ENCODE measurements at places on chromosomes 7 and 10.
A peak's percentile ranks its signal among the peaks of the same experiment; 100 is the strongest.

DNA sequence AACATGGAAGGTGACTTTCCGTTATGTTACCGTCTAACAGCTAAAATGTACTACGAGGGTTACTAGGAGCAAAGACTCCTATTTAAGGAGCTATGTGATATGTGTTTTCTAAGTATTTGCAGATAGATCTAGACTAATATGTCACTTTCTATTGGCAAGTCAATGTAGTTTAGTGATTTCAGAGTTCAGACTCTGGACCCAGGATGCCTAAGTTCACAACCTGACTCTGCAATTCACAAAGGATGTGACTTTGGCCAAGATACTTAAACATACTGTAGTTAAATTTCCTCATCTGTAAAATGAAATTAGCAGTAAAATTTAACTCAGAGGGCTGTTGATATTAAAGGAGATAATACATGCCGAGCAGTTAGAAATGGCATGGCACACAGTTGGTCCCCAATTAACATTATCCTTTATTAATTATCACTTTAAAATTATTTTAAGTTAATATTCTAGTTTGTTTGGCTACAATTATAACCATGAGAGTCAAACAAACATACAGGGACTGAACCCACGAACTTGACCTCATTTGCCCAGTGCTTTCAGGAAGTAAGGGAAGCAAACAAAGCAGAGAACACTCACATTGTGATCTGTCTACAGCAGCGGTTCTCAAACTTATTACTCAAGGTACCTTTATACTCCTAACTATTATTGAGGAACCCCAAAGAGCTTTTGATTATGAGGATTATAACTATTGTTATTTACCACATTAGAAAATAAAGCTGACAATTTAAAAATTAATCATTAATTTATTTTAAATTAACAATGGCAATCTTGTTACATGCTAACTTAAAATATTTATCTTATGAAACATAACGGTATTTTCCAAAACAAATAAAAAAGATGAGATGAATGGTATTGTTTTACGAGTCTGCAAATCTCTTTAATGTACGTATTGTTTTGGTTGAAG lies 94.4 kb downstream of the ANK3 start:
- DNase-seq = no peak

DNA sequence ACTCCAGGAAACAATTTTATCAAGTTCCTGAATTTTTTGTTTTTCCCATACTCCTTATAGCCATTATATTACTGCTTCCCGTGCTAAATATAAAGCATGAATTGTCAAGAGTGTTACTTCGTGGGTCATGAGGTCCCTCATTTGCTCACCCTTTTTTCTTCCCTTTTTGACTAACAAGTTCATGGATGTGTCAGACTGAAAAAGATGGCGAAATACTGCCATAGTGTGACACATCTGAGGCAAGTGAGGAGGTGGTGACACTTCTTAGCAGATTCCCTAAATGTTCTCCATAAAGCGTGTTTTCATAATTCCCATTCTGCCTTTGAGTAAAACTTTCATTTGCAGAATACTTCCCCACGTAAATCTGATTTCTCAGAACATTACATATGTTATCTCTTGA lies 269.6 kb upstream of the FZD1 start:
- no peak for DNase-seq

DNA sequence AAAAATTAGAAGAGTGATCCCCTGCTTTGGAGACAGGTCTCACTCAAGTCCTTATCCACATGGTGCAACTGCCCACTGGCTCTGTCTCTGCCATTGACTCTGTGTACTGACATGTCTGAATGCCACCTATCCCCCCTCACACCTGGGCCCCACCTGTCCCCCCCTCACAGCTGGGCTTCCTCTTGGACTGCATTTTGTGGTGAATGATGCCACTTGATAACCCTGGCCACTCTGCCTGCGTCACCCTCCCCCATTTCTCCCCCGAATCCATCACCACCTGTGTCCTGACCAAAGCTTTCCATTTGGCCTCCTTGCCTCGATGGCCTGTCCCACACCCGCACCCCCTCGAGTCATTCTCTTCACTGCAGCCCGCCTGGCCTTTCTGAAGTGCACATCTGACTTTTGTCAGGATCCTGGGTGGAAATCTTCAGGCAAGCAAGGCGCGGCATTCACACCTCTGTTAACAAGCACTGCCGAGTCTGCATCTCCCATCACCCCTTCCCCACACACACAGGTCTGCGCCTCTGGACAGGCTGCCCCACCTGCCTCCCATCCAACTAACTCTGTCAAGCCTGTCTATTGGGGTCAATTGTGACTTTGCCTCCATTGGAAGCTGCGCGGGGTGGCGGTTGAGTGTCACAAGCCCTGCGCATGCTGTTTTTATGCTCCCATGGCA lies 175.3 kb upstream of the KLF14 start:
- no peak for DNase-seq

DNA sequence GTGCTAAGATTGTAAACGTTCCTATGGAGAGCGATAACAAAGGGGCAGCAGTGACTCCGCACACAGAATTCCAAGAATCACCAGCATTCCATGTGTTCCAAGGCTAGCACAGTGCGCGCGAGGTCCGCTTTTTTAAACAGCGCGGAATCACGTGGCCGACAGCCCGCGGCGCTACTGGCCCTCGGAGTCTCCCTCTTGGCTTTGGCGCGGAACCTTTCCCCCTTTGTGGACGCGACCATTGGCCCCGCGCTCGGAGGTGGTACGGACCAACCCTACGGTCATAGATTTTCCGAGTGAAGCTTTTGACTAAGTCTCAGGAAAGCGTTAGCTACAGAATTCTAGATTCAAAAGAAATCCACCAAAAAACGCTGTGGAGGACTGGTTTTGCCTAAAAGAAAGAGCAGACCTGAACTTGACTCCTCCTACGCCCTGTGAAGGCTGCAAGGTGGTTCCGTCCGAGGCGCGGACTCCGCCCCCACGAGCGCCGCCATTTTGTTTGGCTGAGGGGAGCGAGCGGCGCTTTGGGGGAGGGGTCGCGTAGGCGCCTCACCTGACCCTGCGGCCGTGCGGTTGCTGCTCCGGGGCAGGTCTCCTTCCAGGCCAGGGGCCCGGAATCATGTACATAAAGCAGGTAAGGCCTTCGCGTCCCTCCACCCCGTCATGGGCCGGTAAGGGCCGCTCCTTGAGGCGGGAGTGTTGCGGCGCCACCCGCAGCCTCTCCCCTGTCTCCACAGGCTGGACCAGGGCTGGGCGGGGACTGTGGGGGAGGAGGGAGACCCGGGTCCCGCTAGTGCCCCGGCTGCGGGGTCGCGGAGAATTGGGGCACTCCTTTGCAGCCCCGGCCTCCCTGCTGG lies at the start of gene SMC3:
TSS of gene SMC3 (plus strand) at position 495 of the 854 bp plus-strand sequence. CDS start at position 617, 122 bp downstream.
- peak; percentile 99 for DNase-seq

DNA sequence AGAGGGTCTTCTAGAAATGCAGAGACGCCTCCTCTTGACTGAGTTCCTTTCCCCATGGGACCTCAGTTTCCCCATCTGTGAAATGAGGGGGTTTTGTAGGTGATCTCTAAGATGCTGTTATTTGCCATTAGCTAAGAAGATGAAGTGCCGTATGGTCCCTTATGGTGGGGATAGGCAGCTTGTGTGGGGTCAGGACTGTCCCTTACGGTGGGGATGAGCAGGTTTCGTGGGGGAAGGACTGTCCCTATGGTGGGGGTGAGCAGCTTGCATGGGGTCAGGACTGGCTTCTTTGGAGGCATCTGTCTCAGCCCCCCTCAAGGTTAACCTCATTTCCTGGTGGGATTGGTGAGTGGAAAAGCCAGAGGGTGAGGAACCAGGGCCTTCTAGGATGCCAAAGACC lies 148.3 kb upstream of the GPR26 start:
- DNase-seq = no peak

DNA sequence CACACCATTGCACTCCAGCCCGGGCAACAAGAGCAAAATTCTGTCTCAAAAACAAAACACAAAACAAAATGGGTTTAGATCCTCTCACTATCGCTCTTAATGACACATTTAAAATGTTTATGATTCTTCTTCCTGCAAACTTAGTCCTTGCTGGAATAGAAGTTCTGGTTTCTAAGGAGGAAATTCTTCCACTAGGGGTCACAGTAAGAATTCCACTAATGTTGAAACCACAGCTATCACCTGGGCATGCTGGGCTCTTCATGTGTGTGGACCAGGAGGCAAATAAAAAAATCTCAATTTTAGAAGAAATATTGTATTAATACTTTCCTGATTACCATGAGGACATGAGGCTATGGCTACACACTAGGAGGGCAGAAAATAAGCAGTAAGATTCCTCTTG lies 915.8 kb downstream of the TYW1 start:
- no peak for DNase-seq

Measured in midbrain (tissue), 1 donor.